Thymus (tissue), 14 donors: ENCODE measurements at places on chromosomes 3 and 15. TPM values are rescaled to one million over a fixed set of nuclear protein-coding genes. Genes with fewer than 3 reads are reported as not detected.
A peak's percentile ranks its signal among the peaks of the same experiment; 100 is the strongest.

PYDC2 gene
- not detected for polyA plus RNA-seq

GRCh38 chr3:135141672-135142071, 346.6 kb downstream of the EPHB1 start:
- DNase-seq: no peak

ARHGEF26 gene
- polyA plus RNA-seq: 3.5 TPM

DNA sequence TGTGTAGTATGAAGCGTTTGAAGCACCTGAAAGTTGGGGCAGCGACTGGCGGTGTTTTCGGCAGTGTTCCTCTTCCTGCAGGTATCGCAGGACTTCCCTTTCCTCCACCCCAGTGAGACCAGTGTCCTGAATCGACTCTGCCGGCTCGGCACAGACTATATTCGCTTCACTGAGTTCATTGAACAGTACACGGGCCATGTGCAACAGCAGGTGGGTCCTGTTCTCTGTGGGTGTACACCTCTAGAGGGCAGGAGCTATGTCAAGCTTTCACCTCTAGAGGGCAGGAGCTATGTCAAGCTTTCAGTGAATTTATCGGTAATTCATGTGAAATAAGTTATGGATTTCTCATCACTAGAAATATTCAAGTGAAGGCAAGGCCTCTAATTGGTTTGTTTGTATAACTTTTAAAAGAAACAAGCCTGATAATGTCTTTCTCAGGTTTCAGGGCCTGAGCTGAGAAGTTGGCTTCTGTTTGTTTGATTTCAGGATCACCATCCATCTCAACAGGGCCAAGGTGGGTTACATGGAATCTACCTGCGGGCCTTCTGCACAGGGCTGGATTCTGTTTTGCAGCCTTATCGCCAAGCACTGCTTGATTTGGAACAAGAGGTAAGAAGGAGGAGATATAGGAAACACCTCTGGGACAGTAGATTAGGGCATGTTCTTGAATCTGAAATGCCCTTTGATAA, 5.3 kb downstream of the TUBGCP4 start:
- DNase-seq: peak; percentile 42

- DNase-seq: no peak
Measured at GRCh38 chr15:77584201-77584600, 48.5 kb downstream of the LINGO1 start.

MYL3 gene
- polyA plus RNA-seq: 0.50 TPM

GRCh38 chr3:146227486-146227885, 23.4 kb downstream of the PLSCR4 start:
- DNase-seq: no peak

DNA sequence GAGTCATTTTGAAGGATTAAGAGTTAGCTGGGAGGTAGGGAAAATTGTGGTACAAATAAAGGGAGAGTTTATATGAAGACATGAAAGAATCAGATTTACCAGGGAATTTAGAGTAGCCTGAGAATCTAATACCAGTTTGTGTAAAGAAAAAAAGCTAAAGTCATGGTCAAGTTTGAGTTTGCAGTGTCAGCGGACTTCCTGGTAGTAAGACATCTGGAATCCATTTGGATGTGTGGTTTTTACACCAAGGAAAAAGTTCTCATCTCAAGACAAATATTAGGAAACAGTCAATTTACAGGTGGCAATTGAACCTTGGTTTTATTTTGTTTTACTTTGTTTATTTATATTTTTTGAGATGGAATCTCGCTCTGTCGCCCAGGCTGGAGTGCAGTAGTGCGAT, 1.5 kb upstream of the P2RY12 start:
- no peak for DNase-seq

ATP13A5 gene
- polyA plus RNA-seq: 0.37 TPM

EPHA6 gene
- polyA plus RNA-seq: 0.09 TPM

DNA sequence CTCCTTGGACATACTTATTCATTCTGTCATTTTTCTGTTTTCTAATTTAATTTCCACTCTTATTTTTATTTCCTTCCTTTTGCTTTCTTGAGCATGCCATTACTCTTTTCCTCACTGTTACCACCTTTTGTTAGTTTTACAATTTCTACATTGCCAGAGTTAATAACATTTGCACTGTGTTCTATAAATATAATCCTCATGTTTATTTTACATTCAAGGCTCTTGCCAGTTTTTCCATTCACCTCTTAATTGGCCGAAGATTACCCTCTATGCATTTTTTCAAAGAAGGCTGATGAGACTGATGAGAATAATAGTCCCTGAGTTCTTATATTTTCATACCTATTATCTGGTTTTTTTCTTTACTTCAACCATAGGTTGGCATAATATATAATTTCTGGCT, 10.5 kb downstream of the BTD start:
- no peak for DNase-seq

RBP2 gene
- polyA plus RNA-seq: 0.37 TPM
